Activated naive CD4-positive, alpha-beta T cell treated with Interleukin-2 at 50 U/mL for 16 hours (primary cell): ENCODE measurements at places on chromosomes 2 and 18.

DNA sequence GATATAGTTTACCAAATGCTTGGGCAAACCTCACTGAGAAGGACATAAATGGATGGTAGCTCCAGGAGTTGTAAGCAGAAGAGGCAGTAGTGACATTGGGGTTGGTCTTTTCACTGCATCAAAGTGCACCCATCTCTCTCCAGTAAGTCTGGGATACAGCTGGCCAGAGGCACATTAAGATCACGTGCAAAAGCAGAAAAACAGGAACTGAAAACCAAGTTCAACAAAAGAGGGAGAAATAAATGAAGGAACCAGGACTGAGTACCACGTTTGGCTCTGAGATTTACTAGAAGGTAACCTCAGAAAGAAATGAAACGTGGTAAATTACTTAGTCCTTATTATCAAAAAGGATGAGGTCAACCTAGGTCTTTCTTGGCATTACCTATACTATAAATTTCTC is 259.2 kb downstream of the OSR1 start:
- no peak for DNase-seq

DNA sequence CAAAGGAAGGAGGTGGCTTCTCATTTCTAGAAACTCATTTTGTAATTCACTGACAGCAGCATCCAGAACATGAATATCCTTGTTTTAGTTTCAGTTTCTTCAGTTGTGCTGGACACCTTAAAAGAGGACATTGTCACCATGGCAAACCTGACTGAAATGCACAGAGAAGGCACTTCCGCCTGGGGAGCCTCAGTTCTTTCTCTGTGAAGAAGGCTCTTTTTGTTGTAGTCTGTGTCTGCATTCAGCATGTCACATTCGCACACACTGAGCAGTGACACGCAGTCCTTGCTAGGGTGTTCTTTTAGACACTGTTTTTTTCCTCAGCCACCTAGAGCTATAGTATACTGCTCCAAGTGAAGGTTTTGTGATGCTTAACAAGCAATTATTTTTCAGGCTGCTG is 9.5 kb upstream of the RPRM start:
- DNase-seq = no peak

DNA sequence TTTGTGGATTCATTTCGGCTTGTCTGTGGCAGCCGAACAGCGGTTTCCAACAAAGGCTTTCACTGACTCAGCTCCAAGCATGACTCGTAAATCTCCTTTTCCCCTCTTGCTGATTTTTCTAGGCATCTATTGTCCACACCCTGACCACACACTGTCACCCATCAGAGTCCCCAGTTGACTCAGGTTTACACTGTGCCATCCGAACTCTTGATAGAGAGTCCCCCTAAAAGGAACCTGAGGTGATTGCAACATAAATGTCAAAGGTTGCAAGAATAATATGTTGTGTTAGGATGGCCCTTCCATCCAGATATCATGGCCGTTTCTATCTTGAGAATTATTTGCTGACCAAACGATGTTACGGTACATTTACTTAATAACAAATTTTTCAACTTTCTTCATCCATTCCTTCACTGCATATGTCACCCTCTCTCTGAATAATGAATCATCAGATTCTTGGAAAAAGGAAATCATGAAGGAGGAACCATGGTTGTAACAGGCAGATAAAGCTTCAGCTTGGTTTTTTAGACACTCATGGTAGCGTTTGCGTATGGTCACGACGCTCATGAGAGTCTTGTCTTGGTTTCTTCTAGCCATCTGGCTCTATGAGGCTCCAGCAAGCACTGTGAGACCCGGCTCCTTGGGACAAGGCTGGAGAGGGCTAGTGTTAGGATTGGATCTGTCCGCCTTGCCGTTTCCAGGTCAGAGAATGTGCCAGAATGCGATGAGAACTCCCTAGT is 72.1 kb downstream of the NPAS2 start:
- DNase-seq = no peak

DNA sequence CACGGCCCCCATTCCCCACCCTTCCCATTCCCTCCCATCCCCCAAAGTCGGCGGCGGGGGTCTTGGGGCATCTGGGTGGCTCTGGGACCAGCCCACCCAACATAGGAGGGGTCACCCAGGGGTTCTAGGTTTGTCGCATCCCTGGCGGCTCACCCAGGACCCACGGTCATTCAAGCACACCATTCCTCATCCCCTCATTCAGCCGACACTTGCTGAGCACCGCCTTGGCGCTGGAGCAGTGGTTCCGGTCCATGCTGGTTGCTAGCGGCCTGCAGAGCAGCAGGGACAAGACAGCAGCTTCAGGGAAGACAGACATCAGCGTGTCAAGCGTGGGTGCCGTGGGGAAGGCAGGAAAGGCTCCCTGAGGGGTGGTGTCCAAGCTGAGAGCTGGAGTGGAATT is 50.5 kb upstream of the OTOS start:
- no peak for DNase-seq

DNA sequence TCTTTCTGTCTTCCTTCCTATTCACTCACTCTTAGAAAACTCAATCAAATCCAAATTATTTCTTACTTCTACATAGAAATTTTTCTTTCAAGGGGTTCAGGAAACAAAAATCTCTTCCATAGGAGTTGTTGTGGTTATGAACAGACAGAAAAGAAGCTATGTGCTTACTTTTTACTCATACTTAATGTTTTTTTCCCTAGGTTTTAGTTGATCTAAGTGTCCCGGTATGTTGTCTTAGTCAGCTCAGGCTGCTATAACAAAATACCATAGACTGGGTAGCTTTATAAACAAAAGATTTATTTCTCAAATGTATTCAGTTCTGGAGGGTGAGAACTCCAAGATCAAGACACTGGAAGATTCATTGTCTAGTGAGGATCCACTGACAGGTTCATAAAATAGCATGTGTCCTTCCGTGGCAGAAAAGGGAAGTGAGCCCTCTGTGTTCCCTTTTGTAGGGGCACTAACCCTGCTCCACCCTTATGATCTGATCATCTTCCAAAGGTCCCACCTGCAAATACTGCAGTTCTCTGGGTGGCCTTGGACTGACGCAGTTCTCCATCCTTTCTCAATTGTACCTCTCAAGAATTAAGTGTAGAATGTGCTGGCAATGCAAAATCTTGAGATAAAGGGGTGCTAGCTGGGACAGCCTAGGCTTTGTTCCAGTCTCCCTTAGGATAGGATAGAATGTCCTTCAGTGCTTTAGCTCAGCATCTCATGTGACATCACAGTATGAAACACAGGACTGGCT is 14.4 kb upstream of the VRK2 start:
- DNase-seq = no peak

- no peak for DNase-seq
Measured at GRCh38 chr2:235958221-235958930, 209.8 kb downstream of the GBX2 start.

DNA sequence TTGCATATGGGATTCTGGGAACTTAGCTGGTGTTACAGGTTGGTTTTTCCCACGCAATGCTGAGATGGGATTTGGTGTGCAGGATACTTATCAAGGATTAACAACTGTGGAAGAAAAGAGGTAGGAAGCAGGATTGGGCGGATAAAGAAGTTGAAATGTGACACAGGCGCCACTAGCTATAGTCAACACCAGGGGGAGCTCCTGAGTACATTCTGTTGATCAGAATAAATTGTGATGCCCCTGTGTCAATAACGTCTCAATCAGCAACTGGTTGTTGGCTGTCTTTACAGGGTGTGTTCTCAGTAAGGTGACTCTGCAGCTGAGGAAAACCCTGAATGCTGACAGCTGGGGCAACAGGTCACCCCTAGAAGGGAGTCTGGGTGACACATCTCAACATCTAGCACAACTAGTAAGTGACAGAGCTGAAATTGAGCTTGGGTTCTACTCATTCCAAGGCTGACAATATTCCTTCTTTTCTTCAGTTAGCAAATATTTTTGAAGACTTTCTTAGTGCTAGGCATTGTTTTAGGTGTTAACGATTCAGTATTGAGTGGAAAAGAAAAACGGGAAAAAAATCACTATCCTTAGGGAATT is 143.0 kb downstream of the ARL6IP6 start:
- no peak for DNase-seq

- DNase-seq = peak; percentile 28
Measured at GRCh38 chr2:239234191-239235175, 166.3 kb downstream of the HDAC4 start.

DNA sequence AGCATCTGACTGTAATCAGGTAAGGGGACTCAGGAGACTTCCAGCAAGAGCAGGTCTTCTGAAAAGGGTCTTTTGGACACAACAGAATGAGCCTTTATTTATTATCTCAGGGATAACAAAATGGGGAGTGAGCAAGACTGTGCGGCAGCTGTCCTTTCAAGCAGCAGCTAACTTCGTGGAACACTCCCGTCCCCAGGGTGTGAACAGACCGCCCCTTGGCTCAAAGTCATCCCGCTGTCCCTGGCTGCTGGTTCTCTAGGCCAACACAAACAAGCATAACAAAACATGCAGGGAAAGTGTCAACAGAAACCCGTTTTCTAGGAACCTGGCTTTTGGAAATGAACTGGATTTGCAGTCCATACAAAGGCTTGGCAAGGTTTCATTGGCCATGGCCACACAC is 787.9 kb upstream of the FANCL start:
- no peak for DNase-seq

GRCh38 chr2:71928734-71929481 is 218.8 kb downstream of the CYP26B1 start:
- no peak for DNase-seq

- no peak for DNase-seq
Measured at GRCh38 chr2:161708350-161708975, 84.2 kb downstream of the SLC4A10 start.

GRCh38 chr2:66674087-66674486 is 239.2 kb downstream of the MEIS1 start:
- no peak for DNase-seq

DNA sequence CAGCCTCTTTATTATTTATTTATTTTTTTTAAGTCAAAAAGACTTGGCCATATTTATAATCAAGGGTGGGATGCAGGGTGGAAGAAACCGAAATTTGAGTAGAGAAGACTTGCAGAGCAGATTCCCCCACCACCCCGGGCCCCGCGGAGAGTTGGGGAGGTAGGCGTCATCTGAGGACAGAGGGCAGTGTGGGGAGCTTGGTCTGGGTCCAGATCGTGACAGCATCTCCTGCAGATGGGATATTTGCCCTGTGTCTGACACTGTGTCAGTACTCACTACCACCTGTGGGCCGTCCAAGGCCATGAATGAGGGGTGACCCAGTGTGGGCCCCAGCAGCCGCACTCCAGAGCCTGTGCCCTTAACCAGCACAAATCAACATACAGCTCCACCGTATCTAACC is 10.5 kb upstream of the PRELID3A start:
- DNase-seq = no peak

DNA sequence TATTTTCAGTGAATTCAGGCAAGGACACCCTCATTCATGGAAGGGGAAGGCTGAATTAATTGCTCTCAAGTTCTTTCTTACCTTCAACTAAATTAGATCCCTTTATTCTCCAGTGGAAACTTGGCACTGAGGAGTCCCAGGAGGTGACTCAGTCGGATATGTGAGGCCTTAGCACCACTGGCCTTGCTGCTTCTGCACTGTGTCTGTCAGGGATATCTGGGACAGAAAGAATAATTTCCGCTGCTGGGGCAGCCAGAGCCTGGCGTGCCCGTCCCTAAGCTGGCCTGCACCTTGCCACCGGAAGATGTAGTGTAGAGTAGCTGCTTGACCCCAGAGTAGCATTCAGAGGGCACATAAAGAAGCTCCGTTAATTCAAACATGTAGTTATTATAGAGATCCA is 53.4 kb downstream of the LIMS1 start:
- DNase-seq = no peak

DNA sequence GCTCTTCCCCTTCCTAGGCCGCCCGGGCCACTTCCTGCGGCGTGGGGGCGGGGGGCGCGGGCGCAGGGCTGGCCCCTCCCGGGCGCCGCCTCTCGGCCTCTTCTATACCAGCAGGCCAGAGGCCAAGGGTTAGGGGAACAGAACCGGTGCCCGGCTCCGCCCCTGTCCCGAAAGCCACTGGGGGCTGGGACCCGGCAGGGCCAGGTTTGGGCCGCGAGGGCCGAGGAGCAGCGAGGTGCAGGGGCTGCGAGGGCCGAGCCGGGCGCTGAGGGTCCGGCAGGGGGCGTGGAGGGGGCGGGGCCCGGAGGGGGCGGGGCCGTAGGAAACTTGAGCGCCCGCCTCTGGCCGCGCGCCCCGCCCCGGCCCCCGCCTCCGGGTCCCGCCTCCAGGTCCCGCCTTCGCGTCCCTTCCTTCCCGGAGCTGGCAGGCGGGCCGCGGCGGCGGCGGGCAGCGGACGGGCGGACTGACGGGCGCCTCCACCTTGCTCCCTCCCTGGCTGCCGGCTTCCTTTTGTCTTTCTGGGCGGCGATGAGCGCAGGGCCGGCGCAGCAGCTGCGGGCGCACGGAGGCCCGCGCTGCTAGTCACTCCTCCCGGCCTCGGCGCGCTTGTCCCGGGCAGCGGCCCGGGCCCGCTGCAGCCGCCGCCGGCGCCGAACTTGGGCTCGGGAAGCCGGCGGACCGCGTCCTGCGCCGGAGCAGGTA is at the start of gene HPCAL1:
Gene HPCAL1, plus strand, starts transcription at position 426 of the 702 bp plus-strand sequence. CDS start 116,854 bp downstream, outside the sequence.
- peak; percentile 80 for DNase-seq

DNA sequence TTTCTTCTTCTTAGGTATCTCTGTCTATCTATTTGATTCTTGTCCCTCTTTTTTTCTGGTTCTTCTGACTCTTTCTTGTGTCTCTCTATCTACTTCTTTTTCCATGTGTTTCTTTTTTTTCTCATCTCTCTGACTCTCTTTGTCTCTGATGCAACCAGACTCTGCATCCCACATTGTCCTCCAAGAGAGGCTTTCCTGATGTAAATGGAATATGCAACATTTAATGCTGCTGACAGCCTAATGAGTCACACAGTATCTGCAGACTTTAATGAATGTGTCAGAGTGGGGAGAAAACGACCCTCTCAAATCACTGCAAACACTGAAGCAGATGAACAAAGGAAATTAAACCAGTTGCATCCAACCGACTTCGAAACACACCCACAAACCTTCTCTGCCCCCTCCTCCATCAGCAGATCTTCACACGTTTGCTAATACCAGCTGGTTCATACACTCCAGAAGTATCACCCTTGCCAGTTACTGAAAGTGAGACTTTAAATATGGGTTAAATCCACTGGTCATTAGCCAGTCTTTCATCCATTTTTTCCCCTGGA is 351.5 kb downstream of the TXNL1 start:
- DNase-seq = no peak

DNA sequence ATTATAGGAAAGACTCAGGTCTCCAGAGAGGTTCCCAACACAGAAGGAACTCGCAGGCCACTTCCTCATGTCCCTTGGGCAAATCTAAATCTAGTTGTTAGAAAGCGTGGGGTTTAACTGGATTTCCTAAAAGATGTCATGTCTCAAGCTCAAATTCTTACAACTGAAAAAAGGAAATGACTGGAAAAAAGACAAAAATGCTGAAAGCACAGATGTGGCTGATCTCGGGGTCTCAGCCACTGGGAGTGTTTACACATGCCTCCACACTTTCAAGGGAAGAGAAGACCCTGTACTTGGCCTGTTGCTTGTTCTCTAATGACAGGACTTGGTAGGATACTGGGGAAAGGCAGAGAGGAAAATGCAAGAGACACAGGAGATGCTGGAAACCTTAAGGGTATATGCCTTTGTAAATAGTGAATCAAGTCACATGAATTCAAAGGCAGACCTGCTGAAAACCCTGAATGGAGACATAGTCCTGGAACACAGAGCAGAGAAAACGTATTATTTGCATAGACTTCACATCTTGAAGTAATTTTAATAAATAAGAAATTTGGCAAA is 160.9 kb upstream of the MEIS1 start:
- DNase-seq = no peak

- DNase-seq = peak; percentile 61
Measured at GRCh38 chr2:85852937-85853498, 35.8 kb downstream of the ST3GAL5 start.

- no peak for DNase-seq
Measured at GRCh38 chr2:145653553-145653952, 1133.6 kb upstream of the ZEB2 start.
